Activated effector memory CD4-positive, alpha-beta T cell treated with Interleukin-2 at 50 U/mL for 16 hours (primary cell): ENCODE measurements at places on chromosomes 6 and 20.

GRCh38 chr6:117781550-117781949 is 106.3 kb downstream of the NUS1 start:
- no peak for DNase-seq

GRCh38 chr20:60069656-60070055 is 111.4 kb downstream of the CDH26 start:
- DNase-seq, result no peak

- DNase-seq, result no peak
These were observed 83.9 kb downstream of the BANF2 start for GRCh38 chr20:17783671-17784070.

GRCh38 chr6:72530750-72531149 is 91.1 kb upstream of the KCNQ5 start:
- DNase-seq, result no peak

- DNase-seq, result no peak
These were observed 112.2 kb upstream of the ADTRP start for GRCh38 chr6:11890849-11891248.

- DNase-seq, result no peak
These were observed 402.6 kb downstream of the BCKDHB start for GRCh38 chr6:80508885-80509630.

GRCh38 chr20:50394569-50394968 is 115.6 kb upstream of the PTPN1 start:
- no peak for DNase-seq

DNA sequence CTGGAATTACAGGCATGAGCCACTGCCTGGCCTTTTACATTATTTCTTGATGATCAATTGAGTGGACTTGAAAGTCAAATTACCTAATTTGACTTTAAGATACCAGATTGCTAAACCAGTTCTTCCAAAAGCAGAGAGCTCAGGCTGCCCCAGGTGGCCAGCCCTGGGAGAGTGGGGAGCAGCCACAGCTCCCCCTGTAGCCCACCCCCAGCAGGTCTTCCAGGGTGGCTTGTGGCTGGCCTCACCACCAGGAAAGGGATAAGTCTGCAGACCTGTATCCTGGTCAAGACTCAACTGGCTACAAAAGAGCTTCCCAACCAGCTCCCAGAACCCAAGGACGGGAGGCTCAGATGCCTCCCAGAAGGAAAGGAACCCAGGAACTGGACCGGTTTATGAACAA is 23.8 kb upstream of the AKAP12 start:
- no peak for DNase-seq
